ENCODE measurements at places on chromosomes 11 and 22. TPM values are rescaled to one million over a fixed set of nuclear protein-coding genes. Genes with fewer than 3 reads are reported as not detected.

MCHR1 gene
- total RNA-seq, result not detected

SIAE gene
- 39.2 TPM for total RNA-seq

H19 gene
- total RNA-seq, result 10.5 TPM

KRTAP5-11 gene
- not detected for total RNA-seq

C1QTNF4 gene
- 0.34 TPM for total RNA-seq

ZNF280B gene
- 5.5 TPM for total RNA-seq

THRSP gene
- not detected for total RNA-seq

RAC2 gene
- 62.0 TPM for total RNA-seq

CAPN5 gene
- 8.6 TPM for total RNA-seq

SEC14L2 gene
- 33.5 TPM for total RNA-seq

MMP8 gene
- not detected for total RNA-seq

TST gene
- 32.1 TPM for total RNA-seq

KCTD14 gene
- 15.2 TPM for total RNA-seq

TEX12 gene
- not detected for total RNA-seq

ANO1 gene
- 41.7 TPM for total RNA-seq

ISX gene
- total RNA-seq, result not detected

C11orf65 gene
- total RNA-seq, result 1.3 TPM

GNAZ gene
- 11.1 TPM for total RNA-seq

CHRNA10 gene
- total RNA-seq, result 3.0 TPM

PARVG gene
- total RNA-seq, result 0.57 TPM

PARVB gene
- 21.4 TPM for total RNA-seq

AAMDC gene
- 11.2 TPM for total RNA-seq

SCGB1D2 gene
- total RNA-seq, result not detected

ADM2 gene
- total RNA-seq, result 12.8 TPM

CELSR1 gene
- 19.6 TPM for total RNA-seq

SERHL2 gene
- total RNA-seq, result not detected

IGLL1 gene
- total RNA-seq, result not detected

GCAT gene
- 88.7 TPM for total RNA-seq

Data from HCT116 (cell line).